ENCODE measurements at places on chromosomes 16 and 17. TPM values are rescaled to one million over a fixed set of nuclear protein-coding genes. Genes with fewer than 3 reads are reported as not detected.

RPH3AL gene
- 7.5 TPM for total RNA-seq

C17orf50 gene
- total RNA-seq, result not detected

GPR139 gene
- not detected for total RNA-seq

TUBB3 gene
- total RNA-seq, result 157 TPM

HBA1 gene
- not detected for total RNA-seq

SLC12A3 gene
- not detected for total RNA-seq

CDC42EP4 gene
- 16.6 TPM for total RNA-seq

RNF213 gene
- 81.3 TPM for total RNA-seq

SLC13A2 gene
- total RNA-seq, result not detected

TSPOAP1 gene
- not detected for total RNA-seq

FBXO39 gene
- total RNA-seq, result 0.56 TPM

ARL16 gene
- total RNA-seq, result 40.7 TPM

KRTAP2-1 gene
- not detected for total RNA-seq

TMEM114 gene
- not detected for total RNA-seq

EPN3 gene
- under 0.01 TPM for total RNA-seq

MMP25 gene
- total RNA-seq, result under 0.01 TPM

HAPSTR1 gene
- total RNA-seq, result 56.7 TPM

KIFC3 gene
- total RNA-seq, result 56.0 TPM

KRT27 gene
- not detected for total RNA-seq

UBALD2 gene
- total RNA-seq, result 6.3 TPM

EPOP gene
- 3.1 TPM for total RNA-seq

HSD17B2 gene
- total RNA-seq, result 1.7 TPM

COPZ2 gene
- 5.3 TPM for total RNA-seq

KRTAP16-1 gene
- not detected for total RNA-seq

FLYWCH2 gene
- 50.6 TPM for total RNA-seq

LHX1 gene
- not detected for total RNA-seq

WIPF2 gene
- 7.8 TPM for total RNA-seq

PRSS33 gene
- not detected for total RNA-seq

TP53TG3B gene
- not detected for total RNA-seq

PRAC2 gene
- not detected for total RNA-seq

KCNH4 gene
- under 0.01 TPM for total RNA-seq

HBZ gene
- not detected for total RNA-seq

SDR42E2 gene
- 0.09 TPM for total RNA-seq

GDPD1 gene
- total RNA-seq, result 2.5 TPM

RBFOX1 gene
- not detected for total RNA-seq

Data from endothelial cell of coronary artery (primary cell).